RWPE2 (cell line): ENCODE measurements at places on chromosomes 5 and 9.

DNA sequence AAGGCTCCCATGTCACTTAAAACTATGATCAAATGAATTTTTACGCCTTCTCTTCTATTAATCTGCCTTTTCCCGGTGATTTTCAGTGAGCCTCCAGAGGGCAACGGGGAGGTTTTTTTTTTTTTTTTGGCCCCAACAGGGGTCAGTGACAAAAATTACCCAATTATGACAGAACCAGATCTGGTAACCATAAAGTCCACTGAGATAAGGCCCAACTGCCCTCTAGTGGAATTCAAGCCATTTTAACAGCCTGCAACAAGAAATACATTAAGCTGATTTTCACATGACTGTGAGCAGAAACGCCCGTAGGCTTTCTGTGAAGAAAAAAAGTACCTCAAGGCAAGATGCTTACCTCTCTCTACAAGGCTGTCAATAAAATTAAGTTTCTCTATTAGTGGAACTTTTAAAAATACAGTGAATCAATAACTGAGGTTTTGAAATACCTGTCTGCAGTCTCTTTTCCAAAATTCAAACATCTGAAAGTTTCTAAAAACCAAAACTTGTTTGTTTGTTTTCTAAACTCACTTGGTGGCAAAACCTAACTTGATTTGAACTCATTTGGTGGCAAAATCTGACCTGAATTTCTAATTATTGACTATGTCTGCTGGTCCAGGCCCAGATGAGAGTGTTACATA lies 49.7 kb upstream of the FST start:
- no peaks in the 10 kb centered on the region for H3K27me3 ChIP-seq
- no peaks in the 10 kb centered on the region for H3K36me3 ChIP-seq
- H3K4me3 ChIP-seq = no peak overlapping the region
- peaks cover 21% of the 10 kb centered on the region for H3K4me1 ChIP-seq

- DNase-seq = no peak
- peaks cover 14% of the 10 kb centered on the region for H3K4me1 ChIP-seq
- no peaks in the 10 kb centered on the region for H3K36me3 ChIP-seq
- H3K27ac ChIP-seq = no peak overlapping the region
Observed at GRCh38 chr5:173825215-173825865, 62.8 kb upstream of the CPEB4 start.

GRCh38 chr5:179553875-179554274 lies 3.5 kb downstream of the RUFY1 start:
- H3K36me3 ChIP-seq = 0 out of 2 replicates have a peak, but pooled peaks cover 6% of the 10 kb centered on the region
- no peaks in the 10 kb centered on the region for H3K27me3 ChIP-seq
- DNase-seq = no peak
- H3K27ac ChIP-seq = peak overlapping the region; percentile 32
- no peak overlapping the region for H3K4me3 ChIP-seq

DNA sequence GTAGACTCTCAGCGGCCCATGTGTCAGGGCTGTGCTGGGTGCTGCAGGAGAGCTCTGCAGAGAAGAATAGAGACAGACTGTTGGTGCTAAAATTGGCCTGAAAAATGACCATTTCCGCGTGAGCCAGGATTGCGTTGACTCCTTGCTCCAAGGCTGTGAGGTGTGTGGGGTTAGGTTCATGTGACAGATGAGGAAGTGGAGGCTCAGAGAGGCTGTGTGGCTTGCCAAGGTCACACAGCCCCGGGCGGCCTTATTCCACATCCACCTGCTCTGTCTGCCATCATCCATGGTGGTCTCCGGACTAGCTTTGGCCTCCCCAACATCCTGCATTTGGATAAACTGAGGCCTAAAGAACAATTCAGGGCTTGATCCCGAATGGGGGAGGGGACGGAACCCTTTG lies 15.2 kb downstream of the NEK6 start:
- H3K36me3 ChIP-seq = peaks cover 66% of the 10 kb centered on the region
- peaks cover under 1% of the 10 kb centered on the region for H3K4me1 ChIP-seq
- no peak overlapping the region for H3K27ac ChIP-seq
- no peak overlapping the region for H3K4me3 ChIP-seq
- no peak for DNase-seq
- H3K27me3 ChIP-seq = no peaks in the 10 kb centered on the region

DNA sequence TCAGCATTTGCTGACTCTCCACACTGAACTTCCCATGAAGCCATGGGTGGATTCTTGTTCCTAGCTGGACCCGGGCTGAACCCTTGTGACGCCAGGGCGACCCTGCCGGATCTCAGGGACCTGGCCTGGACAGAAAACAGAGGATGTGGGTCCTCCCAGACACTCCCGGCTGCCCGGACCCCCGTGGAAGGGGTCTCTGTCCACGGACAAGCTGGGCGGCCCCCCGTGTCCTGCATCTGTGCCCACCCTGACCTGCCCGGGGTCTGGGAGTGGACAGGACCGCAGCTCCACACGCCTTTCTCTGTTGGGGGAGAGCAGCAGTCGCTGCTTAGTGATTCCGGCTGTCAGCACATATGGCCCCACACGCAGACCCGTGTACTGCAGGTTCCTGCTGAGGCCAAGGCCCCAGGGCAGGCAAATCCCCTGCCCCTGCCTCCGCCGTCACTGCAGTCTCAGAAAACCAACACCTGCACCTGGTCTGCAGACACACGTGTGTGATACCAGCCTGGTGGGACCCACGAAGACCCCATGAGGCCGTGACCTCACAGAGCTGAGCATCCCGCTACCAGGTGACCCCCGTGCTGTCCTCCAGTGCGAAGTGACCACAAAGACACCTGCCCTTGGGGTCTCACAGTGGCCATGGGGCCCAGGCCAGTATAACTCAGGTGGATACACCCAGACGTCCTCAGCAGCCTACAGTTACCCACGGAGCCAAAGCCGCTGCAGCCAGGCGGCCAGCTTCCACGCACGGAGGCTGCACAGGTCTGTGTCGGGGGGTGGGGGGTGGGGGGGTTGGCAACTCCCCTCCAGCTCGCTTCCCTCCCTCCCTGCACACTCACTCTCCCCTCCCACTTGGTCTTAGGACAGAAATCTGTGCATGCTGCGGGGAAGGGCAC lies 50.6 kb downstream of the NKD2 start:
- H3K27me3 ChIP-seq = no peaks in the 10 kb centered on the region
- no peak overlapping the region for H3K4me3 ChIP-seq
- no peaks in the 10 kb centered on the region for H3K36me3 ChIP-seq
- DNase-seq = no peak

DNA sequence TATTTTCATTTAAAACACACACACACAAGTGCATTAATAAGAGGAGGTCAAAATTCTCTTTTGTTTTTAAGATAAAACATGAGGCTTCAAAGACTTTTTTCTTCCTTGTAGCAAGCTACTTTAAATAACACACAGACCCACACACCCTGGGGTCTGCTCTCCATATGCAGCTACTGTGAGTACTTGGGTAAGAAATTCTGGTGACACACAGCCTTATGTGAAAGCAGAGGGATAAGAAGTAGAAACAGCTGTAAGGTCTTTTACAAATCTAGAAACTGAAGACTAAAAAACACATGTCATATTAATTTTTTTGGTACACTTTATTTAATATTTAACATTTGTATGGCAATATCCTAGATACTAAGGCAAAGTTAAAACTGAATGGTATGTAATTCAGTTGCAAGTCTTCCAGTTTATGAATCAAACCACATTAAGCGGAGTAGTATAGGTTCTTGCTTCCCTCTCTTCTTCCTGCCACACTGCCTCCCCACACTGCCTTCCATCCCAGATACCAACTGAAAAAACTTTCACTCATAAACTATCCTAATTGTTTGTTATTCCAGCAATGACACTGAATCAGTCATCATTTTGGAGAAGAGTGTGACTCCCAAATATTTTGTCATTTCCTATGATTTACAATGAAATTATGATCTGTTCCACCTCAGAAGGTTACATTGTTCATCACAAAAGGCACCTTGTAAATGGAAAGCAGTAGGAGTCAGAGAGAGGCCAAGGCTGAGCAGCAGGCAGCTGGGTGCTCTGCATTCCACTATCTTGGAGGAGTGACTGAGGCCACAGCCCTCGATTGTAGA lies 92.0 kb downstream of the PLCXD3 start:
- no peaks in the 10 kb centered on the region for H3K27me3 ChIP-seq
- peaks cover 36% of the 10 kb centered on the region for H3K4me1 ChIP-seq
- H3K36me3 ChIP-seq = no peaks in the 10 kb centered on the region
- no peak overlapping the region for H3K4me3 ChIP-seq
- DNase-seq = no peak

GRCh38 chr5:12526113-12526512 lies 621.9 kb upstream of the CTNND2 start:
- H3K27ac ChIP-seq = no peak overlapping the region
- no peak overlapping the region for H3K4me3 ChIP-seq
- no peaks in the 10 kb centered on the region for H3K4me1 ChIP-seq
- no peak for DNase-seq
- no peaks in the 10 kb centered on the region for H3K36me3 ChIP-seq

DNA sequence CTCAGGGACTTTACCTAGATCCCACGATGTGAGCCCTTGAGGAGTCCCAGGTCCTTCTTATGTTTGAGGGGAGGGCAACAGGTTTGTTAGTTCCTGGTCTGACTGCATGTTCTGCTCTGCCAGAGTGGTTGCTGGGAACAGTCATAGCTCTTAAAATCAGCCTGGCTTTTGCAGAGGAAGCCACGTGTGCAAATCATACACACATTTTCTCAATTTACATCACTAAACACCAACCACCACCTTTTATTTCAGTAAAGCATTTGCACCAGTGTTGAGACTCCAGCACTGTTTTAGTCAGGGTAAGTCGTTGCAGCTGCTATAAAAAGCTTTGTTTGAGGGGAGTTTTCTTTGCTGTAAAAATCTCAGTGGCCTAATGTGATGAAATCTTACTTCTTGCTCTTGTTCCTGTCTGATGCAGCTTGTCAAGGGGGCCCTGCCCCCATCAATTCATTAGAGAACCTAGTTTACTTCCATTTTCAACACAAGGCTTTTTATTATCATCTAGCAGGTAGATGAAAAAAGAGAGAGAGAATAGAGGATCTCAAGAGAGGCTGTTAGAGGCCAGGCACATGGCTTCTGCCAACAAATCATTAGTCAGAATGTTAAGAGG lies 70.3 kb upstream of the VCAN start:
- H3K4me1 ChIP-seq = no peaks in the 10 kb centered on the region
- H3K27ac ChIP-seq = no peak overlapping the region
- H3K36me3 ChIP-seq = no peaks in the 10 kb centered on the region

DNA sequence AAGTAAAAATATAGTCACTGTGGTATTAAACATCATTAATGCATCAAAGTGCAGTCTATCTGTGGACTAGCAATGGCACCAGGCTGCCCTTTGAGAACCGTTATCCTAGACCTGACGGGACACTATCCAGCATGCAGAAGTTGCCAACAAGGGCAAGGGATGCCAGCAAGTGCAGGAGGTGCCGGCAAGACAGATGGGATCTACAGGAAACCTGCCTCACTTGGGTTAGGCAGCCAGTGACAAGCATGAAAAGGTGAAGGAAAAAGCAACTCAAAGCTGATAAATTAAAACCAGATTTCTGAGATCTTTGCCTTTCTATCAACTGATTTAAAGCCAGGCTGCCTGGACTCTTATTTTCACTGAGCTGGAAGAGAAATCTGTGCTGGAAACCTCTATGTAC lies 315.2 kb upstream of the PDE4D start:
- H3K27me3 ChIP-seq = peaks cover 28% of the 10 kb centered on the region
- H3K27ac ChIP-seq = no peak overlapping the region
- H3K4me1 ChIP-seq = no peaks in the 10 kb centered on the region
- DNase-seq = no peak

GRCh38 chr9:80028501-80028900 lies 456.7 kb downstream of the TLE4 start:
- no peaks in the 10 kb centered on the region for H3K4me1 ChIP-seq
- H3K4me3 ChIP-seq = no peak overlapping the region
- H3K27ac ChIP-seq = no peak overlapping the region

DNA sequence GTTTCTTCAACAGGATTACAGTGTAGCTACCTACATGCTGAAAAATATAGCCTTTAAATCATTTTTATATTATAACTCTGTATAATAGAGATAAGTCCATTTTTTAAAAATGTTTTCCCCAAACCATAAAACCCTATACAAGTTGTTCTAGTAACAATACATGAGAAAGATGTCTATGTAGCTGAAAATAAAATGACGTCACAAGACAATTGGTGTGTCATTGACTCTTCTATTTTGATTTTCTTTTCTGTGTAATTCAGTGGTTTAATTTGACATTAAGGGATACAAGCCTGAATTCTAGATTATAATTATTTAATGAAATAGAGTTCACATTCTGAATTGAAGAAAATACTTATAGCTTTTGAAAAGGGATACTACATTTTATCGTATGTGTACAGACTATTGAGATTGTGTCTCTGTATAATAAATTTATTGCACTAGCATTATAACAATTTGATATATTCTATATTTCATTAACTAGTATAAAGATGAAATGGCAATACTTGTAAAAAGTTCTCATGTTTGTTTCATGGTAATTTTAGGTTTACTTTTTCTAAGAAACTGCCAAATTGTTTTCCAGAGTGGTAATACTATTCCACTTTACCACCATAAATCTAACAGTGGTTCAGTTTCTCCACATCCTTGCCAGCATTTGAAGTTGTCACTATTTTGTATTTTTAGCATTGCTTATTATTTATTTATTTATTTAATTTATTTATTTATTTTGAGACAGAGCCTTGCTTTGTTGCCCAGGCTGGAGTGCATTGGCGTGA lies 18.7 kb downstream of the ANXA1 start:
- DNase-seq = no peak
- H3K36me3 ChIP-seq = peaks cover 60% of the 10 kb centered on the region
- H3K27ac ChIP-seq = no peak overlapping the region
- no peaks in the 10 kb centered on the region for H3K27me3 ChIP-seq
- H3K4me1 ChIP-seq = no peaks in the 10 kb centered on the region
- no peak overlapping the region for H3K4me3 ChIP-seq

DNA sequence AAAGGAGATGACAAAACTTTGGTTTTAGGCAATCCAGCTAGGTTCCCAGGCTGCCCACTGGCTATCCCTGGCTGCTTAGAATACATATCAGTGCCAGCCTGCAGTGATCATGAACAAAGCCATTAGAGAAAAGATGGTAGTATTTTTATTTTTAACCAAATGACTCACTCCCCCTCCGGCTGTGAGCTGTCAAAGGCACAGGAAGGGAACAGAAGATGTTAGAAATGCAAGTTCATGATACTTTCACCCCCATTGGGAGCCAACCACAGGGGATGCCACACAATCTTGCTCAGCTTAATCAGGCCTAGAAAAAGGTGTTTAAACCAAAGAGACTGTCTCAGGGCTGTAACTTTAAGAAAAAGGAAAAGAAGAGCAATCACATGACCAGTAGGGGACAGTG lies 70.3 kb upstream of the ASTN2 start:
- H3K36me3 ChIP-seq = no peaks in the 10 kb centered on the region
- no peaks in the 10 kb centered on the region for H3K27me3 ChIP-seq
- no peak overlapping the region for H3K4me3 ChIP-seq
- DNase-seq = no peak

GRCh38 chr5:155069961-155070360 lies 56.4 kb downstream of the KIF4B start:
- no peak overlapping the region for H3K27ac ChIP-seq
- H3K4me3 ChIP-seq = no peak overlapping the region
- H3K4me1 ChIP-seq = no peaks in the 10 kb centered on the region
- H3K27me3 ChIP-seq = no peaks in the 10 kb centered on the region
- DNase-seq = no peak
